ENCODE measurements at places on chromosomes 3 and 15.

- DNase-seq, result no peak
Measured at GRCh38 chr3:148998297-148998696, 7.0 kb downstream of the GYG1 start.

DNA sequence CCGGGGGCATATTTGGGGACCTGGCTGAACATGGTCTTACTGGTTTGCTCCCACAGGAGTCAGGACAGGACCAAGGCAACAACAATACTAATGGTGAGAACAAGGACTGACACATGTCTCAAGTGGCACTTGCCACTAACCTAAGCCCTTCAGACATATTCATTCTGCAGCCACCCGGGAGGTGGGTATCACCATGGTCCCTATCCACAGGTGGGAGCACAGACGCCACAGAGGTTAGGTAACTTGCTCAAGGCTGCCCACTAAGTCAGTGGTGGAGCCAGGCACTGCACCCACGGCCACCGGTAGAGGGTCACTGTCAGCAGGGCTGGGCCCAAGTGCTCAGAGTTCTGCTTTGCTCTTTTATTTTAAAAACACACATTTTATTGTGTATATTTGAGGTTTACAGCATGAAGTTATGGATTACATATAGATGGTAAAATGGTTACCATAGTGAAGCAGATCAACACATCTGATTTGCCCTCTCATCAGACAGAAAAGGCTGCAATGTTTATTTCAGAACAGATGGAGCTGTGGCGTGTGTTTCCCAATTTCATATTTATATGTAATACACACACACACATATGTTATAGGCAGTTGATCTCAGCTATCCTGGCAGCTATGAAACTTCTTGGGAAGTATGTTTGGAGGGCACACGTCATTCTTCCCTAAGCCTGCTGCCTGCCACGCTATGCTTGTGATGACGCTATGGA lies 30.0 kb upstream of the SLC41A3 start:
- peak; percentile 16 for DNase-seq

GRCh38 chr3:127763816-127764215 lies 58.5 kb downstream of the MGLL start:
- DNase-seq, result no peak

DNA sequence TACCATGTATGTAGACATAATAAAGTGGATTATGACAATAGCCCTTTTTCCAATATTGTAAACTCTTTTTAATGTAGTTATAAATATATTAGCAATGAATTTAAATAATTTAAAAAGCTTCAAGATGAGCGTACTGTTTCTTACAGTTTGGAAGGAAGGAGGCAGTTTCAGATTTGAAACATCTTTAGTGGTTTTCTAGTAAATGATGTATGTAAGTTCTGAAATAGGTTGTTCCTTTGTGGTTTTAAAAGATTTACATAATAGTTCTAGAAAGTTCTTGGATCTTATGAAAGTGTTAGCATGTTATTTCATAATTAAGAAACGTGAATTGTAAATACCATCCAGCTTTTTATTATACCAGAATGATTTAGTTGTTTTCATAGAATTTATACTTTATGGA lies 16.0 kb downstream of the DNAJC19 start:
- DNase-seq, result no peak

- no peak for DNase-seq
Measured at GRCh38 chr3:66418475-66418931, 82.3 kb downstream of the LRIG1 start.

DNA sequence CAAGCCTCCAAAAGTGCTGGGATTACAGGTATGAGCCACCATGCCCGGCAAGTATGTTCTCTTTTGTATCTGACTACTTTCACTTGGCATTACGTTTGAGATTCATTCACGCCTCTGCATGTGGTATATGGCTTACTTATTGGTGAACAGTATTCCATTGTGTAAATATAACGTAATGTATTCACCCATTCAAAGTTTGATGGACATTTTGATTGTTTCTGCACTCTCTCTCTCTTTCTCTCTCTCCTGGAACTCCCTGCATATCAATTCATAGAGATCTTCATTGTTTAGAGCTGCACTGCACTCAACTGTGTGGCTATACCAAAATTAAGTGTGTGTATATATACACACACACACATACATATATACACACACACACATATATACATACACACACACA lies 30.4 kb downstream of the SPPL2A start:
- DNase-seq, result no peak

DNA sequence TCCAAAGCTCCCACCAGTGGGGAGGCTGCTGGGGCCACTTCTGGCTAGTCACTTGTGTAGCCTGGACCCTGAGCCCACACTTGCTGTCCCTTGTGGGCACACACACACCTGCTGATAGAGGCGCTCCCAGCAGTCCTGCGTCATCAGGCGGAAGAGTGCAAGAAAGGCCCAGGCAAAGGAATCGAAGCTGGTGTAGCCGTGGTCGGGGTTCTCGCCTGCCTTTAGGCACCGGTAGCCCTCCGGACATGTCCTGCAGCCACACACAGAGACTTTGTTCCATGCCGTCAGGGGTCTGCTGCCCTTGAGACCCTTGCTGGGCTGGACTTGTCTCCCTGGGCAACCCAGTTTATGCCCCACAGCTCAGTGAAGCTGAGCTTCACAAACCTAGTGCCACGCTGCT lies 42.9 kb downstream of the SCN5A start:
- DNase-seq, result no peak

DNA sequence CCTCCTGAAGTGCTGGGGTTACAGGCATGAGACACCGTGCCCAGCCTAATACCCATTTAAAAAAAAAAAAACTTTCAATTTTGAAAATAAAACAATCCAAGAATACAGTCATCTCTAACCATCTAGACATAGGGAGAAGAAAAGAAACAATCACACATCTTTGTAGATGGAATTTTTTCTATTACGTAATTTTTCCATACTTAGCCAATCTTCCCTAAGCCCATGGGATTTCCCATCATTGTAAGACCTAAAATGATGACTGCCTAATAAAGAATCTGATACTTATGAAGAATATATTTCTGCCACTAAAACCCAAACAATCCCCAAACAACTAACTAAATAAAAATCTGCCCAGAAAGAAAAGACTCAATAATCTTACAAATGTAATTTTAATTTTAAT lies 88.7 kb downstream of the CBLB start:
- no peak for DNase-seq

- DNase-seq, result peak; percentile 28
Measured at GRCh38 chr15:101017093-101017754, 98.1 kb downstream of the LRRK1 start.

- no peak for DNase-seq
Measured at GRCh38 chr3:137382005-137382594, 382.0 kb upstream of the SOX14 start.

DNA sequence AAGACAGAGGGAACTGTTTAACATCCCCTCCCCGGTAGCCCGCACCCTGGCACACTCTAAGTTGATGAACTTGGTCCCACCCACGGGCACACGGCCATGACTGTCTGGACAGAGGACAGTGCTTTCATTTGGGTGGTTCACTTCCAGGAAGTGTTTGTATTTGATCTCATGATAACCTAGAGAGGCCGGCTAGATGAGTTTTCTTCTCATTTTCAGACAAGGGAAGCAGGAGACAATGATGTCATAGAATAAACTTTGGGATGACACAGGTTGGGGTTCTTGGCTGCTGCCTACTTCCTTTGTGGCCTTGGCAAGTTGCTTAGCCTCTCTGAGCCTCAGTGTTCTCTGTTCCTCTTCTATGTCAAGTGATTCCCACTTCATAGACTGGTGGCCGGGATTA lies 16.1 kb upstream of the LYSMD4 start:
- peak; percentile 8 for DNase-seq

- no peak for DNase-seq
Measured at GRCh38 chr3:3560591-3561311, 238.5 kb upstream of the LRRN1 start.

DNA sequence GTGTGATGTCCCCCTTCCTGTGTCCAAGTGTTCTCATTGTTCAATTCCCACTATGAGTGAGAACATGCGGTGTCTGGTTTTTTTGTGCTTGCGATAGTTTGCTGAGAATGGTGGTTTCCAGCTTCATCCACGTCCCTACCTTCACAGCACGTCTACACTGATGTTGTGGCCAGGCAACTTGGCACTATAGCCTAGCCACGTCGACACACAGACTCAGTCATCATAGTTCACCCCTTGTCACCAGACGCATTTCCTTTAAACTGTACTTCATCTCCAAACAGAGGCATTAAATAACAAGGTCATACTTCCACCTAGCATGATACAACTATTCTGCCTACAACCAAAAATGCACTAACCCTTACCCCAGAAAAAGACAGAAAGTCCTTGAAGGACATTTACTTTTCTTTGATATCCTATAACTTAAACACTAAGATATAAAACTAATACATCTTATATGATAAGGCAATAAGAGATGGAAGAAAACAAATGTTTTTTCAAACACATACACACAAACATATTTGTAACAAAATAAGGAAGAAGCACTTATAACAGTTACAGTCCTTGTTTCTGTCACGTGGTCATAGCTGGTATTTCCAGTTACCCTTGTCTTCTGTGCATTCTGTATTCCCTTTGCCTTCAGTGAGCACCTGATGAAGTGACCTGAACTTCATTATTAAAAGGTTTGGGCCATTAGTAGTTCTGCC lies 121.4 kb downstream of the KLF13 start:
- DNase-seq, result no peak

- DNase-seq, result no peak
Measured at GRCh38 chr3:24500806-24501205, 6.2 kb upstream of the THRB start.

GRCh38 chr15:80849308-80849707 lies 70.1 kb downstream of the CEMIP start:
- DNase-seq, result peak; percentile 92

DNA sequence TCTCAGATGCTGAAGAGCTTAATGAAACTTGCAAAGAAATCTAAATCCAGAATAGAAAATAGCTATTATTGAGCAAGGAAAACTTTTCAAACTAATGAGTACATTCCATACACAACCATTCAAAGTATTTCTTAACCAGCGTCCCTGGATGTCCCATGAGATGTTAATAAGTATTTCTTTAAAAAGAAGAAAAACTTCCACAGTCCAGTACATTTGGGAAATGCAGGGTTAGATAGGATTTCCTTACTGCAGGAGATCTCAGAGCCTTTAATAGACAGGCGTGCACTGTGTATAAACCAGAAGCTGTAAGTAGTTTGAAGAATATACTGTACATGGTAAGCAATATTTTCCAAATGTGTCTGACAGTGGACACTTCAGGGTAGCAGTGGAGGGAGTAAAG lies 29.6 kb upstream of the BHLHE40 start:
- no peak for DNase-seq

DNA sequence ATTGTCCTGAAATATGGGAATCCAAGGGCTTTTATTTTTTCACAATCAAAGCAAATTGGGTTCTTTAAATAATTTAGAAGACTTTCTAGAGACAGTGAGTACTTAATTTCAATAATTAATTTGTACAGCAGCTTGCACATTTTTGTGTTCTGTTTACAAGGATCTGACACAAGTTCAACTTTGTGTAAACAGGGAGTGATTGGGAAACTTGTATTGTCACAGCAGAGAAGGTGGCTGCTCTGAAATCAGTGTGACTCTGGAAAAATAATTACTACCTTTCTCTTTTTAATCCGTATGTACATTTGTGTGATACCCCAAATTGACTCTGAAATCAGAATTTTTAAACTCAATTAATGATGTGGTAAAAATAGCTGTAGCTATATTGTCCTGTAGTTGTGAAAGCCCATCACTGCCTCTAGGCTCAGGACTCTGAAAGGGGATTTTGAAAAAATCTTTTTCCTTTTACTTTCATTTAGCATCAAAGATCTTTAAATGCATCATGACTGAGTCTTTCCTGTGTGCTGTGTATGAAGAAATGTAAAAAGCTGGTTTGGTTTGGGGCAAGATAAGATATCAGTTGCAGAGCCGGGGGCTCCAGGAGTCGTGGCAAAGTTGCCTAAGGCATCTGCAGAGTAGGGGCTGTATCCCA lies 45.1 kb downstream of the MFSD1 start:
- peak; percentile 46 for DNase-seq

GRCh38 chr3:71064956-71065763 lies 518.4 kb downstream of the FOXP1 start:
- peak; percentile 59 for DNase-seq

DNA sequence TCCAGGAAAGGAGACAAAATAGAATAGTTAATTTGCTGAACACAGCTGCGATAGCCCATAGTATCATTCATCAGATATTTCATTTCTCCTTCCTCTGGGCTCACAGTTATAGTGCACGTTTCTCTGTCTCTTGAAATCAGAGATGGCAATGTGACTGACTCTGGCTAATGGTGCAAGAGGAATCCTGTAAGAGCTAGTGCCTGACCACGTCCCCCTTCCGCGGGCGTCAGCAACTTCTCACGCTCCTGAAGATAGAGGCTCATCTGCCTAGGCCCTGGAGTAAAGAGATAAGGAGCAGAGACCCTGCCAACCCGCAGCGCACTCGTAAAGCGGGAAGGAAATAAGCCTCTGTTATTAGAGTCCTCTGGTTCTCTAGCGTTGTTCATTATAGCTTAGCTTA lies 391.8 kb downstream of the VPS13C start:
- DNase-seq, result no peak

DNA sequence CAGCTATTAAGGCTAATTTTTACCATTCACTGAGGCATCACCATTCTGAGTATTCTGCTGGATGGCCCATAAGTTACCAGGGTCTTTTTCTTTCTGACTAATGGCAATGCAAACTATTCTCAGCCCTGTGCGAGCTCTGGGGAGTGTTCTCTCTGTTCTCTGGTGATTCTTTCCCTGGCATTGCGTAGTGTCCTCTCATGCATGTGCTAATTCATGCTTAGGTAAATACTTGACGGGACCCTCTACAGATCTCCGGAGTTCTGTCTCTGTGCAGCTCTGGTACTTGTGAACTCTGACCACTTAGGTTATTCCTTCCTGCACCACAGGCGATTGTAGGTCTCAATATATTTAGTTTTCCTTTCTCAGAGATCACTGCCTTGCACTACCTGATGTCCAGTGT lies 34.8 kb downstream of the UBE2E1 start:
- no peak for DNase-seq

GRCh38 chr15:47351501-47351900 lies 365.8 kb upstream of the SEMA6D start:
- no peak for DNase-seq

- DNase-seq, result no peak
Measured at GRCh38 chr3:68483041-68483440, 449.3 kb downstream of the TAFA4 start.

DNA sequence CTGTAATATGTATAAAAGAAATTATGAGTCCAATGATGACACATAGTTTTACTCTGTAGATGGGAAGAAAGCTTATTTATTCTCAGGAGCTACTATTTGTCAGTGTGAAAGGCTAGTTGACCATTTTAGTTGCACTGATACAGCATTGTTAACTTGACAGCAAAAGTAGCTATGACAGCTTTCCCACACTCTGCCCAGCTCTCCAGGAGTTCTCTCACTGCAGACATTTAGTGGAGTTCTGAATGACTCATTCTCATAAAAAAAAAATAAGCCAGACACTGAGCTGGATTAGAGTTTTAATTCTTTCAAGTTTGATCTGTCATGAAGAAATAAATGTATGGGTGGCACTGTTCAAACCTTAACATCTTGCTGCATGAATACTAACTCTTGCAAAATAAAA lies 77.2 kb upstream of the CFAP20DC start:
- DNase-seq, result peak; percentile 56
